ENCODE measurements at places on chromosomes 1 and 21.

DNA sequence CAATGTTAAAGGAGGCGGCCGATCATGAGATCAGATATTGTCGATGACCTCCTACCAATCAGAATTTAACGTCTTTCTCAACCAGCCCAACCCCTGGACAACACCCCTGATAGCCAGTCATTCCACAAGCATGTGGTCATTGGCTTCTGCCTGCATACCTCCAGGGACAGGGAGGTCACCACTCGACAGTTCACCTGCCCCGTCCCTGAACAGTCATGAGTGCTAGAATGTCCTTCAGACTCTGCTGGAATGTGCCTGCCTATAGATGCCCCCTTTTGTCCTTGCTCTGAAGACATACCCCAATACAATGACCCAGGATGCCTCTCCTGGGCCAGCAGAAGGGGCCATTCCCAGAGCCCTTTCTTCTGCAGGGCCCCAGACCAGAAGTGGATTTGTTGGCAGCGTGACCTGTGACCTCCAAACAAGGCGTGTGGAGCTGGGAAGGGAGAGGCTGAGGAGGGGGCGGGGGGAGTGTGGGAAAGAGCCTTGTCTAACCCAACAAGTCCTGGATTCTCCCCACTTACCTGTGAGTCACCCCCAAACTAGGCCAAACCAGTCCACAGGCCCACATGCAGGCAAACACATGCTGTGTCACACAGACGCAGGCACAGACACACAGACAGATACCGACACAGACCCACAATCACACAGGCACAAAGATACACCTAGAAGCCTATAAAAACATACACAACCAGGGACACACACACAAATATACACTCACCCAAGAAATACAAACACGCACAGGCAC is 2.2 kb downstream of the CRYBG2 start:
- DNase-seq, result no peak

DNA sequence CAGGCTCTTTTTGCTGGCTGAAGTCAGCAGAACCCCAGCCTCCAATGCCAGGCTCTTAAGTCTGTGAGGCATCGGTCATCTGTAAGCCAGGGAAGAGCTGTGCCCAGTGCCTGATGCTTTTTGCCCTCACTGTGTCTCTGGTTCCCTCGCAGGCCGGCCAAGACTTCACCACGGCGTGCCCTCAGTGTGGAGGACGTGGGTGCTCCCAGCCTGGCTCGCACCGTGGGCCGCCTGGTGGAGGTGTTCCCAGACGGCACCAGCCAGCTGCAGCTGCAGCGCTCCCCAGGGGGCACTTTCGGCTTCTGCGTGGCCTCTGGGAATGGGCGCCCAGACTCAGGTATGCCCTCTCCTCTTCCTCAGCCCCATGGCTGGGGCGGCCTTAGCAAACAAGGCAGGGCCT is 32.5 kb downstream of the KIAA1614 start:
- DNase-seq, result no peak

GRCh38 chr1:113861641-113862040 is 9.9 kb downstream of the PTPN22 start:
- DNase-seq, result no peak

- DNase-seq, result no peak
These were observed 63.3 kb downstream of the LHX9 start for GRCh38 chr1:197980457-197980856.

- no peak for DNase-seq
These were observed 22.8 kb upstream of the RGS1 start for GRCh38 chr1:192552760-192553191.

GRCh38 chr1:203158960-203159665 is 16.5 kb downstream of the MYBPH start:
- no peak for DNase-seq

DNA sequence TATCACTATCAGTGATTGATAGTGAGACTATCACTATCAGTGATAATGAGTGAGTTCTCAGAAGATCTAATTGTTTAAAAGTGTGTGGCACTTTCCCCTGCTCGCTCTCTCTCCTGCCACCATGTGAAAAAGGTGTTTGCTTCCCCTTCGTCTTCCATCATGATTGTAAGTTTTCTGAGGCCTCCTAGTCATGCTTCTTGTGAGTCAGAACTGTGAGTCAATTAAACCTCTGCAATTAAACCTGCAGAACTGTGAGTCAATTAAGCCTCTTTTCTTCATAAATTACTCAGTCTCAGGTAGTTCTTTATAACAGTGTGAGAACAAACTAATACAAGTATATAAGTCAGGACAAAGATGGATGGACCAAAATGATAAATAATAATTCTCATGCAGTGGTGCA is 7.0 kb upstream of the IL23R start:
- no peak for DNase-seq

DNA sequence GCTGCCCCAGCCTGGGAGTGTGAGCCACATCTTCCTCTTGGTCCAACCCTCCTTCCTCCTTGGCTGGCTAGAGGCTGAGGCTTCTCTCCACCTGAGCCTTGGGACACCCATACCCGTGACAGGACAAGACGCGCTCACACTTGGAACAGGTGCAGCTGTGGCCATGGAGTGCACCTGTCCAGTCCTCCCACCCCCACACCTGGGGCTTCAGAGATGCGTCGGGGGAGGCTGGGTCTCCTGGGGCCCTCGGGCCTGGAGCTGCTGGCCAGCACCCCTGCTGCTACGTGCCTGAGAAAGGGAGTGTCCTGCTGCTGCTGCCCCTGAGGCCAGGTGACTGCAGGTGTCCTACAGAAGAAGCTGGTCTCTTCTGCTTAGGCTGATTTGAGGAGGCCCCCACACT is 37.0 kb upstream of the TMEM52 start:
- no peak for DNase-seq

DNA sequence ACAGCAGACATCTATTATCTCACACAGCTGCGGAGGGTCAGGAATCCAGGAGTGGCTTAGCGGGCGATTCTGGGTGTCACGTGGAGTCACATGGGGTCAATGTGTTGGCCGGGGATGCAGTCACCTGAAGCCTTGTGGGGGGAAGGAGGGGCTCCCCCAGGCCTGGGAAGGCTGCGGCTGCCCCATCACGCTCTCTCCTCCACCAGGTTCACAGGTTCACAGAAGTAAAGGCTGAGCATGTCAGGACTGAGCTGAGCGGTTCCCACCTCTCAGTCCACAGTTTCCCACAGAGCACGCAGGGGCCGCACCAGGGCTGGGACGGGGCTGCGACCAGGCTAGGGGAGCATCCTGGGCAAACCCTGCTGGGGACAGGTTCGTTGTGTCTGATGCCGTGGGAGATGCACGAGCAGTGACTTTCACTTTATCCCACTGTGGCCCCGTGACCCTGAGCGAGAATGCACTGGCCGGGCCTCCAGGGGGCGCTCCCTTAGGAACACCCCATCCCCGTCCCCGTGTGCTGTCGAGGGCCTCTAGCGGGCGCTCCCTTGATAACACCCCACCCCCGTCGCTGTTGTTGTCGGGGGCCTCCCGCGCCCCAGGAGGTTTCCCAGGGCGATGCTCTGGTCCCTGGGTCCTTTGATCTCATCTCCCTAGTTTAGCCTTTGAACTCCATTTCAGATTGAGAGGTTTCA is 73.2 kb upstream of the TRAPPC10 start:
- DNase-seq, result peak; percentile 65

DNA sequence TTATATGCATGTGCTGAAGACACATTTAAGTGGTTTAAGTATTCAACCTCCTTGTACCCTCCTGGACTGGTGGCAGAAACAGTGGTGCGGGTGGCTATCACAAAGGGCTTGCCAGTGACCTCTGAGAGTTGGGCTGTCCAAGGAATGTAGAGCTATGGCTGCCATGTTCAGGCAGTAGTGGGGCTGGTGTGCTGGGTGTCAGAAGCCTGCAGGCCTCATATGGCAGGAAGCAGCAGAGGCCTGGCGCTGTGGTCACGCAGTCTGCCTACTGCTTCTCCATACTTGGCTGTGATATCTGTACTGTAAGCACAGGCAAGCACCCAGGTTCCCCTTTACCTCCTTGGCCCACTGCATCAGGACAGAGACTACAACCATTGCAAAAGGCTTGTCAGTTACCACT is 870.0 kb downstream of the LRRIQ3 start:
- no peak for DNase-seq

DNA sequence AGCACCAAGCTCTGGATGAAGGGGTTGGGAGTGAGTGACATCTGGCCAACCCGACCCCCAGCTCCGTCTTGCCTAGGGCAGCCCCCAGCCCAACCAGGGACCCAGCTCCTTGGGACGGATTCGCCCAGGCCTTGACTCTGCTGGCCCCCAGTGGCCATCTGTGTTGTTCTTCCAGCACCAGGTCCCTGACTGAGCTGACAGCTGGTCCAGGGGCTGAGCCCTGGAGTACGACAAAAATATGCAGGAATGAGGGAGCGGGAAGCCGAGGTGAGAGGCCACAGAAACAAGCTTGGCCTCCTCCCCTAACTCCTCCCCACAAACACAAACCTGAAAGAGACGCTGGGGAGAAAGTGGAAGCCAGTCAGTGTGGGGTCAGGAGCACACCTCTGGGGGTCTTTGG is 55.0 kb upstream of the PAX7 start:
- DNase-seq, result peak; percentile 13

DNA sequence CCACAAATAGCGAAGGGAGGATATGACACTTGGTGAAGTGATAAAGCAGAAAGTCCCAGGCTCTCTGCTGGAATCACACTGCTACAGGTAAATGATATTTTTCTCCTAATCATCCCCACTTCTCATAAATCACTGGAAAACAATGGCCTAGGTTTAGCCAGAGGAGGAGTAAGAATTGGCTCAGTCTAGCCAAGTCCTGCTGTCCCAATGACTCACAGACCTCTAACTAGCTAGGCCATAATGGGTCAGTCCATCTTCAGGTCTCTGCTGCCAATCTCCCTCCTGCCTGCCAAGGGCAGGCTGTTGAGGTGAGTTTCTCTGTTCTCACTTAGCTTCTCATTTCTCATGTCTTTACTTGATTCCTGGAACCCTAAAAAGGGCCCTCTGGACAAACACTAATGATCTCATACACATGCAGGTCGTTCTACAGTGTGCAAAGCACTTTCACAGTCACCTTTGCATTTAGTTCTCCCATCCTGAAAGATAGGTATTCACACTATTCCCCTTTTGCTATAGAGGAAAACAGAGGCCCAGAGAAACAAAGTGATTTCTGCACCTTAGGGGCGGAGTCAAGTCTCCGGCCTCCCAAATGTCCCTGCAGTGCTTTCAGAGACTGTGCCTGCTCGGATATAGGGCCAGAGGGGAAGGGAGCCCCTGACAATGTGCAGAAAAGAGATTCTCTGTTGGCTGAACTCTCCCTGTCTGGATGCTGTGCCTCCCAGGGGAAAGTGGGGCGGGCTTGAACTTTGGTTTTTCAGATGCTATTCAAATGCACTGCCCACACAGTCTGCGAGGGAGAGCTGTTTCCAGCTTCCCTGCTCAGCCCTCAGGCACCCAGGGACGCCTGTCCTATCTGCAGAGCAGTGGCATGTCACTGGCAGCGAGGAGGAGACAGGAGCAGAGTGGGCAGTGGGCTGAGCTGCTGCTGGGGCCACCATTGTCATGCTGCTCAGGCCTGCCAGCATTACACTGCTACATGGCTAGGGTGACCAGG is 3.9 kb upstream of the CDK18 start:
- no peak for DNase-seq

- no peak for DNase-seq
These were observed 87.5 kb downstream of the DDX20 start for GRCh38 chr1:111843177-111843576.

DNA sequence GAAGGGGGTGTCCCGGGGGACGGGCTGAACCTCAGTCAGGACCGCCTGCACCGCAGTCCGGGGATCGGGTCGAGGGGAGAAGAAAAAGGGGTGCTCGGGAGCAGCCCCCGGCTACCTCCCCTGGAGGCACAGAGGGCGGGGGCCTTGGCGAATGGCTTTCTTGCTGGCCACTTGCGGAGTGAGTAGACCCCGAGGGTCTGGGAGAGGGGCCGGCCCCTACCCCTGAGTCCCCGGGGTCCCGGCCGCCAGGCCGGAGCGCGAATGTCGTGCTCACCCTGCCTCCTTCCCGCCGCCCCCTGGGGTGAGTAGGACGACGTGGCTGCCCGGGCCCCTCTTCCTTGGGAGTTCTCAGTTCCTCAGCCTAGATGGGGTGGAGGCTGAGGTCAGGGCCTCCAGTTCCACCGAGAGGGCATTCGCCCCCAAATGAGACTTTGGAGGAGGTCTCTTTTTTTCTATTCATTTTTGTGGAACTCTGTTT is 113.0 kb downstream of the OSBPL9 start:
- DNase-seq, result peak; percentile 36

GRCh38 chr1:77475641-77476040 is 193.8 kb downstream of the AK5 start:
- no peak for DNase-seq

- DNase-seq, result no peak
These were observed 10.1 kb upstream of the KCTD3 start for GRCh38 chr1:215556996-215557395.

DNA sequence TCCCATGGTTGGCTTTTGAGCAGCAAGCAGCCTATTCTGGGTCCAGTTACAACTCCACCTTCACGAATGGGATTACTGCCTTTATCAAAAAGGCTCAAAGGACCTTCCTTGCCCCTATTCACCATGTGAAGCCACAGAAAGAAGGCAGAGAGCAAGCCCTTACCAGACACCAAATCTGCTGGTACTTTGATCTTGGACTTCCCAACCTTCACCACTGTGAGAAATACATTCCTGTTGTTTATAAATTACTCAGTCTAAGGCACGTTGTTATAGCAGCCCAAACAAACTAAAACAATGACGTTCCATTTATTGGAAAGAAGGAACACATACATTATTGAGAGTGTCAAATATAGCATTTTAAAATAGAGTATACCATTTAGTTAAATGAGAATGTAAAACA is 1557.9 kb downstream of the PLA2G4A start:
- DNase-seq, result no peak

GRCh38 chr1:102002057-102002456 is 5.3 kb upstream of the OLFM3 start:
- DNase-seq, result no peak

DNA sequence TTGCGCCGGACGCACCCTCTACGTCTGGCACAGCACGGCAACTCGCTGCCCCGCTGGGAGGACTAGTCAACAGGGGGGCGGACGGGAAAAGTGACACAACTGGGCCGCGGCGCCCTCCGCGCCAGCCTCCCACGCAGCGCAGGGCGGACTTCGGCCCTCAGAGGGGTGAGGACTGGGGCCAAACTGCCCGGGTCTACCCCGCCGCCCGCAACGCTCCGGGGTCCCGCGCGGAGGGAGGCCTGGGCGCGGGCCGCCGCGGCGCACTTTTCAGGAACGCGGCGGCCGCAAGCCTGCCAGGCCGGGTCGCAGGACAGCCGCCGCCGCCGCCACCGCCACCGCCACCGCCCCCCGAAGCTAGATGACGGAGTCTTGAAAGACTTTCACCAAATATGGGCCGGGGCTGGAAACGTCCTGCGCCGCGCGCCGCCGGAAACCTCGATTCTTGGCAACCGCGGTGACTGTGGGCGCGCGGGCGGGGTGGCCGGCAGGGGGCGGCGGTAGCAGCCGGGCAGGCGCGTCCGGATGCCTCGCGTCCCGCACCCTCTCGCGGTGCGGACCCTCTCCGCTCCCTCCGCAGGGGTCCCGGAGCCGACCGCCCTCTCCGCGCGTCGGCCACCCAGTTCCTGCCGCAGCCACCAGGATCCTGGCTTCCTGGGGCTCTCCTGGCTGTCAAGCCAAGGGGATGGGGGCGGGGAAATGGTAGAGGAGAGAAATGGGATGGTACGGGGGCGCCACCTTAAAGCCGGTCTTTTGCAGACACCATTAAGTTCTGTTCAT is 3.7 kb upstream of the CCN1 start:
- peak; percentile 92 for DNase-seq

GRCh38 chr1:106526650-106527049 is 529.8 kb upstream of the PRMT6 start:
- DNase-seq, result peak; percentile 83
